RKO (cell line): ENCODE measurements at places on chromosomes 5 and 9.

GRCh38 chr5:9947225-9947714 is 302.4 kb downstream of the ATPSCKMT start:
- DNase-seq, result no peak

- DNase-seq, result no peak
Observed at GRCh38 chr9:126664900-126665643, 51.3 kb downstream of the LMX1B start.

GRCh38 chr9:105157171-105157583 is 87.3 kb upstream of the SLC44A1 start:
- DNase-seq, result peak; percentile 87

- peak; percentile 65 for DNase-seq
Observed at GRCh38 chr9:87793292-87793691, 67.4 kb downstream of the CTSL start.

- DNase-seq, result no peak
Observed at GRCh38 chr5:124907098-124907644, 160.7 kb upstream of the ZNF608 start.

DNA sequence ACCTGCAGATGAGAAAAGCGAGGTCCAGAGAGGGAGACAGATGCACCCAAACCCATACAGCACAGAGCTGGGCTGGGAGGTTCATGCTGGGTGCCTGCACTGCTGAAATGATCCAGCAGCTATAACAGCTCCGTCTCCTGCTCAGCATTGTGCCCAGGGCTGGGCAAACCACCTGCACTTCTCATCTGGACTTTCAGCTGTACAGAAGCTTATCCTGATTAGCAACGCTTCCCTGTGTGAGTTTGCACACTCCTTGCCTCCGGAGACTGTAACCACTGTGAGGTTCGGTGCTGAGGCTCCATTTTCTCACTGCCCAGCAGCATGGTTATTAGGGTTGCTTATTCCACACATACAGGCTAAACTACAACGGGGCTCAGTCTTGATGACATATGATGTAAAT is 326.1 kb downstream of the ASTN2 start:
- DNase-seq, result no peak

DNA sequence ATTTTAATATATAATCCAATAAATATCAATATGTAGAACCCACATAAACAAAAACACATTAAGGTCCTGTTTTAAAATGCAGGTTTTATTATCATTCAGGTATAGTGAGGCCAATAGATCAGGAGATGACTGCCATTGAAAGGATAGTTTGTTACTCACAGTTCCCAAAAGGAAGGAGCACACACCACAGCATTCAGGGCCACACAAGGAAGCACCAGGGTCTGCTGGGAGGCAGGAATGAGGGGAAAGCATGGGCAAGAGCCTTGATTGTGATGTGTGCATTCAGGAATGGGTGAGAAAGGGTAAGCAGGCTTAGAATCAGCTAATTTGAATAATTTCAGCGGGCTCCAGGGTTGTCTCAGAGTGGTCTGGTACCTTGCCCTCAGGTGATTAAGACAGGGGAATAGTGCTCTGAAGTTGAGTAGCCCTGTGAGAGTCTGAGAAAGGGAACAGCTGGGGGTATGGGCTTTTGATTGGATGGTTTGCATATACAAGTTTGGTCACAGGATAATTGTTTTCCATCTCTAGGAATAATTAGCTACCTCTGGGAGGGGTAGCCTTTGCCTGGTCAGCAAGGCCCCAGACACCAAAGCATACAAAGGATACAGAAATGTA is 19.8 kb upstream of the OTULIN start:
- no peak for DNase-seq

- no peak for DNase-seq
Observed at GRCh38 chr5:33981408-33982162, 2.9 kb downstream of the SLC45A2 start.

GRCh38 chr5:9156282-9156681 is 389.6 kb downstream of the SEMA5A start:
- DNase-seq, result peak; percentile 7

GRCh38 chr9:79551586-79551985 is 20.2 kb upstream of the TLE4 start:
- no peak for DNase-seq

DNA sequence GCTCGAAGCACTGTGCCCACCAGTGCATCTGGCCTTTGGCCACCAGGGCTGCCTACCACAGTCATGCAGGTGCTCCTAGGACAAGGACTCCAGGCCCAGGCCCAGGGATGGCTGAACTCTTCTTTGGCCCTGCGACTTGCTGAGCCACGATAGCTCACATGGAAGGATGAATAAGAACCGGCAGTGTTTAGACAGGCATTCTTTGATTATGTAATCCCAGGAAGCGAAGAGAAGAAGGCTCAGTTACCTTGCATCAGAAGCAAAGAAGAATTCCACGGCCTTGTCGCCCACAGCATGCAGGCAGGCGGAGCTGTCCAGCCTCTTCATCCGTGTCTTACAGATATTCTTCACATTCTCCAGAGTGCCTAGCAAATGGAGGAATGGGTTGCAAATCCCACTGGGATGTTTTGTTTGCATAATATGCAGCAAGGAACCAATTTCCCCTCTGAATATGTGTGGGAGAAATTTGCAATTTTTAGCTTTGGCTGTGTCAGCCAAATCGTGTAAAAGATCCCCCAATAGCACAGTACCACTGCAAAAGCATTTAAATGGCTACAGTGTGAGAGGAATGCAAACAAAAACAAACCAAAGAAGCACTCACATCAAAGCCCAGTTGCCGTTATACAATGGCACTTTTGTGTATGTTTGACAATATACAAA is 29.1 kb downstream of the GFPT2 start:
- DNase-seq, result peak; percentile 91

GRCh38 chr5:44365345-44365744 is 23.9 kb downstream of the FGF10 start:
- no peak for DNase-seq

GRCh38 chr5:69493396-69494133 is 975 bp downstream of the OCLN start:
- DNase-seq, result peak; percentile 69

- no peak for DNase-seq
Observed at GRCh38 chr5:141875795-141876627, 2.2 kb downstream of the PCDH1 start.

DNA sequence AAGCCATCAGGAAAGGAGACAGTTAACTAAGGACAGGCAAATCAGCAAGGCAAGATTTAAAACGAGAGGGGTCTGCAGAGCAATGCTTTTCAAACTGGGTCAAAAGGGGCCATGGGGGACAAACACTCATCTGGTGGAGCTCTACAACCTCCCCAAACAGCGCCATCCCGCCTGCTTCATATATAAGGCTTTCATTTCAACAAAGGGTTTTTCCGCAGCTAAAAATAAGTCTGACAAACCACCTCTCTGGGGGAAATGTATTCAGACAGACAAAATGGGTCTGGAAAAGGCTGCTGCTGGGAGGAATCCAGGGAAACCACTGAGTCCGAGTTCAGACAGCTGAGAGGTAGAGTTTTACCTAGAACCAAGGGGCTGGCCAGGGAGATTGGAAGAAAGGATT is 8.3 kb upstream of the SEPTIN8 start:
- DNase-seq, result no peak

DNA sequence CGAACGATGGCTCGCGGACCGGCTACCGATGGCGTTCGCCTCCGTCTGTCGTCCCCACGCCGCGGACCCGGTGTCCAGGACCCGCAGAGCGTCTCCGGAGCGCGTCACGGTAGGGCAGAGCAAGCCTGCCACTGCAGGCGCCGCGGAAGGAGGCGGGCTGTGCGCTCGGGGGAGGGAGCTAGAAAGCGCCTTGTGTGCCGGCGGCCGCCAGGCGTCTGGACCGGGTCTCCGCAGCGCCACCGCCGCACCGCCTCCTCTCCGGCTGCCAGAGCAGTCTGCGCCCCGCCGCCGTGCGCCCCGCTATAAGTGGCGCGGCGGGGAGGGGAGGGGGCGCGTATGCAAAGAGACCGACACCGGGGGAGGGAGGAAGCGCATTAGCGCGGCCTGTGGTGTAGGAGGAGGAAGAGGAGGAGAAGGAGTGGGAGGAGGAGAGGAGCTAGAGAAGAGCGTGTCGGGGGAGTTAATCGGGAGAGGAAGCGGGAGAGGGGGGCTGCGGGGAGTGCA is at the start of gene ENC1:
TSS of gene ENC1 (minus strand) at position 279 of the 504 bp plus-strand sequence. CDS start 4,243 bp downstream, outside the sequence.
- peak; percentile 88 for DNase-seq

DNA sequence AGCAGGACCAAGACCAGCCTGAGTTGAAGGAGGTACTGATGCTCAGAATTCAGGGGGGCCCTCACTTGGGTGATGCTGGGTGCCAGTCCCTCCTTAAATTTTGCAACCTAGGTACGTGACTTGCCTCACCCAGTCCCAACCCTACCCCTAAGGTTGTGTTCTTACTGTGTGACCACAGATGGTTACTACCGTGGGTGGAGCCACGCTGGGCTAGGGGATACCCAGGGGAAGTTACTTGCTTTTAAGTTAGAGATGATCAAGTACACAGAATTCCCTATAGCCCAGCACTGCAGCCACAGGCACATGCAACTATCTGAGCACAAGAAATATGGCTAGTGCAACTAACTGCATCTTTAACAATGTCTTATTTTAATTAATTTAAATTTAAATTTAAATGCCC is 32.9 kb downstream of the NXNL2 start:
- no peak for DNase-seq

DNA sequence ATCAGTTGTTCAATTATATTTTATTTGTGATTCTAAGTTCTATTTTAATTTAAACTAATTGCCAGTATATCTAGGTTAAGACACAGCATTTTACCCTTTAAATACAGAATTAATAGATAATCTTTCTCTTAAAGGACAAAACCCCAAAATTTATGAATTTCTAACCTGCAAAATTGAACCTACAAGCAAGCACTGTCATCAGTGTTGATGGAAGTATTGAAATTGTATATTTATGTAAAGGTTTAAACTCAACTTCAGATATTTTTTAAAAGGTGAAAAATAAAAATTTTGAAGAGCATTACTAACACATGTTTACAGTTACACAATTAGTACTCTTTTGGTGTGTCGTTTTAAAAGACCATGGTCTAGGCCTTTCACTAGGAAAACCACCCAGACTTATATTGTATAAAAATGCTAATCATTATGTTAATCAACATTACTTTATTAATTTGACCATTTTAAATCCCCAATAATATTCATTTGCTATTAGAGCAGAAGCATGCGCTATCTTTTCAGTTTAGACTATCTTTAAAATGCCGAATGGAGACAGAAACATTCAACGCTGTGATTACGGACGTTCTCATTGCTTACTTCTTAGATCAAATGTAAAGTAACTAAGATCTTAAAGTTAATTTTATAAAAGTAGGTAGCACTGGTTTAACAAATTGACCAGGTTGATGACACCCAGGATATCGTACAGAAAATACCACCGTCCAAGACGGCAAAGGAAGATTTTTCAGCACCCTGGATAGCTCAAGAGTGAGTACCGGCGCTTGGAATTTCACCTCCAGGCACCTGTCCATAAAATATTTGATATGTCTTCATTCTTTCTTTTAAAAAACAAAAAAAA is 3.2 kb downstream of the OTP start:
- no peak for DNase-seq

DNA sequence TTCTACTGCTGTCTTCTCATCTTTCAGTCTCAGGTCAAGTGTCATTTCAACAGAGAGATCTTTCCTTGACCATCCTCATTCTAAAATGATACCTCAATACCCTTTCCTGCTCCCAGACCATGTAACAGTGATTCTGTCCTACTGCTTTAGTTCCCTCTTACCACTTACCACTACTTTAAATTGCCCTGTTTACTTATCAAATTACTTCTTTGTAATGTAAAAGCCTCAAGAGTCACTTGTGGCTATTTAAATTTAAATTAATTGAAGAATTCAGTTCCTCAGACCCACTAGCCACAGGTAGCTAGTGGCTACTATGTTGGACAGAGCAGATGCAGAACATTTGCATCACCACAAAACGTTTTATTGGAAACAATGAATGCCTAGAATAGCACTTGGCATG is 217.3 kb downstream of the ADAMTS6 start:
- no peak for DNase-seq

DNA sequence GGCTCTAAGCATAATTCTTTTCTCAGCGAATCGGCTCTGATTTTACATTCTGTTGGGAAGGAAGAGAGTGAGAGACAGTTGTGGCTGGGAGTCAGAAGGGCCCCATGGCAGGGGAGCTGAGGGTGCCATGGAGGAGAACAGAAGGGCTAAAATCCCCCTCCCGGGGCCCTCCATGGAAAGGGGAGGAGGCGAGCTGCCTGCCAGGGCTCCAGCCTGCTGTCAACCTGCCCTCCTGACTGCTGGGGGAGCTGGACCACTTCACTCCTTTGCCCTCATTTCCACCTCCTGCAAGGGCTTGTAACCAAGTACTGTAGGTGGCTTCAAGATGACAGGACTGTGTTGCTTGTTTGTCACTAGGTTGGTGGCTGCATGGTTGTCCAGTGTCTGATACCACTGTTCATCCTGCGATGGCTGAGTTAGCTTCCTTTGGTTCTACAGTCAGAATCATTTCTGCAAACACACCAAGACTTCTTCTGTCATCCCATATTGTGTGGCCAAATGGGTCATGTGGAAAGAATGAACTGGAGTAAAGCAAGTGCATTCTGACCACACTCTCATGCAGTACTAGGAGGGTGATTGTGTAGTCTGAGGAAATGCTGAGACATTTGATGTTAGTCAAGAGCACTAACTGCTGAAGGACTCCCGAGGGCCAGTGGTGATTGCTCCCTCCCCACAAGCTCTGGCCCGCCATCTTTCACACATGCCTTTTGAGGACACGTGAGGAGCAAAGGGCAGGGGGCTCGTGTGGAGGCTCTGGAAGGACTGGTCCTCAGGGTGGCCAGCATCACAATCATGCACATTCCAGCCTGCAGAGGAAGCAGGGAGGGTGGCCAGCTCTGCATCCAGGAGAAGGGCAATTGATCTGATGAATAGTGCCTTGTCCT is 307.2 kb downstream of the GADD45G start:
- no peak for DNase-seq

- DNase-seq, result no peak
Observed at GRCh38 chr5:15487228-15487627, 12.8 kb upstream of the FBXL7 start.

- no peak for DNase-seq
Observed at GRCh38 chr9:122125509-122126330, 32.6 kb upstream of the TTLL11 start.

DNA sequence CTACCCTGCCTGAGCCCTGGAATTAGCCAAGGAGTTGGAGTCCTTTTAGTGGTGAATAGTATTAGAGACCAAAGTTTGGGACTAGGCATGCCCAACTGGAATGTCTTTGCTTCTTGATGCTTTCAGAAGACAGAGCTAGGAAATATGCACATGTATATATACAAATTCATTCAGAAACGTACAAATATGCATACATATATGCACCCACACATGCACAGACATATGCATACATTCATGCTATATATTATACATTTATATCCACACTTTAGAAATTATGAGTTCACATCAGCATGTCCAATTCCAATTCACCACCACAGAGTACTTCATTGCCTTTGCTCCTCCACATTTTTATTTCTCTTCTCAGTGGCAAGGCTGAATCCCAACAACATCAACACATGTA is 398.3 kb upstream of the MPDZ start:
- no peak for DNase-seq

DNA sequence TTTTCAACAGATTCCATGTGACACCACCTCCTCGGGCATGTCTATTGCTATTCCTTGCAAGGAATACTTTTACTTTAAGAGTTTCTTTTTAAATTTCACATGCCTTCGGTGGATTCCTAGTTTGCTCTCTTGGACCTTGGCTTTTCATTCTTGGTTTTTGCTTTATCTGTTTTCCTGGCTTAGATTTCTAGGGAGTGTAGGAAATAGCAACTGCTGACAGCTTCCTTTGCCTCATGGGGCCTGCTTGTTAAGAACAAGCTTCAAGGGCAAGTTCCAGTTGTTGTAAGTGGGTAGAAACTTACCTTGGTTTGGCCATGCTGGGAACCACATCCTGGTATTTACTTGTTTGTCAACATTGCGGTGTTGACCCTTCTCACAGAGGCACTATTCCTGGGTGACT is 348.5 kb downstream of the DMAC1 start:
- DNase-seq, result no peak

GRCh38 chr9:112012026-112012902 is 115.7 kb downstream of the UGCG start:
- peak; percentile 66 for DNase-seq
